Activated T-cell treated with anti-CD3 and anti-CD28 coated beads, Interleukin-2, amount 50 U/mL, for 72 hours (primary cell): ENCODE measurements at places on chromosomes 2 and 18. TPM values are rescaled to one million over a fixed set of nuclear protein-coding genes. Genes with fewer than 3 reads are reported as not detected.

CCDC178 gene
- not detected for total RNA-seq

TP53I3 gene
- total RNA-seq, result 4.0 TPM

NTSR2 gene
- not detected for total RNA-seq

ANKRD39 gene
- 17.2 TPM for total RNA-seq

DAW1 gene
- total RNA-seq, result not detected

OXER1 gene
- total RNA-seq, result 0.30 TPM
